ENCODE measurements at places on chromosomes 3 and 15. TPM values are rescaled to one million over a fixed set of nuclear protein-coding genes. Genes with fewer than 3 reads are reported as not detected.

DNA sequence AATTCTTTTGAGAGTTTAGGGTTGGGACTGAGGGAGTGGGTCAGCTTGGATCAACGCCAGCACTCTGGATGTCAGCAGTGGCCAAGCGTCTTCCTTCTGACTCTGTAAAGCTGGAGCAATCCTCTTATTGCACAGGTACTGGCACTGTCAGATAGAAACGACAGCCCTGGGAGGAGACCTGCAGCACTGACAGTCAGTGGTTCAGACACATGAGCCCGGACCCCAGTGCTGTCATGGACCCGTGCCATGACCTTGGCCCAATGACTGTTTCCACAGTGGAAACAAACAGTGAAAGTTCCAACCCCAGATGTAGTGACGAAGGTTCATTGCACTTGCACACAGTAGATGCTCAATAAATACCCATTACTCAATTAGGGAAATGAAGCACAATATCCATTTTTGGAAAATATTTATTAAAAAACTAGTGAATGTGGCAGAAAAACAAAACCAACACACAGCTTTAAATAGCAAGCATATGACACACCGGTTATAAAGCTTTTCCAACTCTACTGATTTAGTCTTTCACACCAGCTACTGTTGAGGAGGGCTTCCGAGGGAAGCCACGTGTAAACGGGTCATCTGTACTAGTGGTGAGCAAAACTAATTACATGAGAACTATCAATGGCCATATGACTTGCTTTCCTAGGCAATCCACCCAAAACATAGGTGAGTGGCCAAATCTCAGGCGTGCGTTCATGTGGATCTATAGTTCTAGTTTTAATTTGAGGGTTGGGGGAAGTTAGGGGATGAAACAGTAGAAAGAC, 22.1 kb downstream of the SIAH2 start:
- DNase-seq = no peak

DNA sequence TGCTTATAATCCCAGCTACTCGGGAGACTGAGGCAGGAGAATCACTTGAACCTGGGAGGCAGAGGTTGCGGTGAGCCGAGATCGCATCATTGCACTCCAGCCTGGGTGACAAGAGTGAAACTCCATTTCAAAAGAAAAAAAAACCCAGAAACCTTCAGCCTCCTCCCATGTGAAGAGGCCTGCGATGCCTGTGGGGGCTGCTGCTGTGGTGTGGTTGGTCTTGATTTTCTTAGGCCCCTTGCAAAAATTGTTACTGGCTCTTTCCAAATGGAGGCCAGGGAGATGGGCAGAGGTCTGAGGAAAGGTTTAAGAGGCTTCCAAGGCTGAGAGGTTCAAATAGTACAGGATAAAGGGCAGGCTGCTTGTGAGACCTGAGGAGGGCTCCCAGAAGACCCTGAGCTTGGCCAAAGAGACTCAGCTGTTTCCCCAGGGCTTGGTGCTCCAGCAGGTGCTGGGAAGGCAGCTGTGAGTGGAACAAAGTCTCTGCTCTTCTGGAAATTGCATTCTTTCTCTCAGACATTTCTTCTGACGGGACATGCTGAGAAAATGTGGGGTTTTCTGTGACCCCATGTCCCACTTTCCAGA, 18.4 kb downstream of the GCSAM start:
- DNase-seq = no peak

DNA sequence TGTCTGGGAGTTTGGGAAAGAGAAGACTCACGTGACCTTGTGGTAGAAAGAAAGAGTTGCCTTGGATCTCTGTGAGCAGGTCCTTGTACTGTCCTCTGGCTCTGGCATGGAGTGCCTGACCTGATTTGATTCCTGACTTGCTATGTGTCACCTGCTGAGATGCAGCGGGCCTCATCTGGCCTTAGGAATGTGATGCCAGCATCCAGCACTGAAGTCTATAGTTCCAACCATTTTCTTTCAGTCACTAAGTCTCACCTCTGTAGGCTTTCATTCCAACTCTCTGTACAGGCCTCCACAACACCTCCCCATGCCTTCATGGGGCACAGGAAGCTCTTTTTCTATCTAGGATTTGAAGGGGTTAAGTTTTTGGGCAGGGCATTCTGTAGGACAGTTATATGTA, 12.1 kb upstream of the OXSR1 start:
- no peak for DNase-seq

DNA sequence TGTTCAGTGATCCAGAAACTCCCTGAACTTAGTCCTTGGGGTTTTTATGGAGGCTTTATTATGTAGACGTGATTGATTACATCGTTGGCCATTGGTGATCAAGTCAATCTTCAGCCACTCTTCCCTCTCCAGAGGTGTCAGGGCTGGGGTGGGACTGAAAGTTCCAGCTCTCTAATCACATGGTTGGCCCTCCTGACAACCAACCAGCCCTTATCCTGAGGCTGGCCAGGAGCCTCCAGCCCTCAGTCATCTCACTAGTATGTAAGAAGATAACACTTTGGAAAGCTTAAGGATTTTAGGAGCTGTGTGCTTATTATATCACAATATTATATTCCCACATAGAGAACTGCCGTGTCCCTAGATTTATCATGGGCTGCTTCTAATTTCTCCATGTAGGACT, 142.3 kb downstream of the VPS8 start:
- DNase-seq = no peak

GRCh38 chr15:76936671-76937070, 5.1 kb downstream of the RCN2 start:
- no peak for DNase-seq

- DNase-seq = no peak
Observed at GRCh38 chr15:99021027-99021627, 13.5 kb upstream of the PGPEP1L start.

DNA sequence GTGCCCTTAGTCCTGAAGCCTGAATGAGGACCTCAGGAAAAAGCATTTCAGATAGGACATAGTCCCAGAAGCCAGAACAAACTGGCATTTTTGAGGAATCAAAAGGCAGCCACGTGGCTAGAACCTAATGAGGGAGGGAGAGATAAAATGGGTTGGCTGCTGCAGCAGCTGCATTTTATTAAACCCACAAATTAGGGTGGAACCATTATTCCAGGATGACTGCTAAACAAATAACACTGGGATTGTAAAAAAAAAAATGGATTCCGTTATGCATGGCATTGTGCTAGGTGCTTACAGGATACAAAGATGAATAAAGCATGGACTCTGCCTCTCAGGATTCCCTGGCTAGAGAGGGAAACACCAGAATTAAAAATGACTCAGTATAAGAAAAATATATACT, 141.5 kb downstream of the SATB1 start:
- DNase-seq = no peak

- DNase-seq = no peak
Observed at GRCh38 chr3:22451501-22451900, 700.5 kb upstream of the ZNF385D start.

- no peak for DNase-seq
Observed at GRCh38 chr15:73361337-73361736, 7.4 kb downstream of the HCN4 start.

GRCh38 chr3:185880600-185880999, 55.8 kb upstream of the IGF2BP2 start:
- DNase-seq = no peak

- DNase-seq = no peak
Observed at GRCh38 chr15:51108933-51109550, 14.3 kb upstream of the TNFAIP8L3 start.

DNA sequence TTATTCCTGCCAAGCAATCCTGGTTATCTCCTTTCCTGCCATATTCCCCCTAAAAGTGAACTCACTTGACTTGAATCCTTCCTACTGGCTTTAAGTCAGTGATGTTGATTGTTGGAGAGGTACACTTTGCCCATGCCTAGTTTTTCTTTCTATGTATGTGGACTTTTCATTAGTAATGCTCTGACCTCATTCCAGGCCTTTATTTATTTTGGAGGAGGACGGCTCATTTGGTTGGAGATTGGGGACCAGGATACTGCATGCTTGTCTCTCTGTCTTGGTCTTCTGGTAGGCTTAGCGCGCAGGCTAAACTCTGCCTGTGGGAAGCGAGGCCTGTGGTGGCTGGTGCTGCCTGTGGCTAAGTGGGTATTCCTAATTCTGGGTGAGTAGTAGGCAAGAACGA, 29.1 kb upstream of the MTMR10 start:
- DNase-seq = no peak

DNA sequence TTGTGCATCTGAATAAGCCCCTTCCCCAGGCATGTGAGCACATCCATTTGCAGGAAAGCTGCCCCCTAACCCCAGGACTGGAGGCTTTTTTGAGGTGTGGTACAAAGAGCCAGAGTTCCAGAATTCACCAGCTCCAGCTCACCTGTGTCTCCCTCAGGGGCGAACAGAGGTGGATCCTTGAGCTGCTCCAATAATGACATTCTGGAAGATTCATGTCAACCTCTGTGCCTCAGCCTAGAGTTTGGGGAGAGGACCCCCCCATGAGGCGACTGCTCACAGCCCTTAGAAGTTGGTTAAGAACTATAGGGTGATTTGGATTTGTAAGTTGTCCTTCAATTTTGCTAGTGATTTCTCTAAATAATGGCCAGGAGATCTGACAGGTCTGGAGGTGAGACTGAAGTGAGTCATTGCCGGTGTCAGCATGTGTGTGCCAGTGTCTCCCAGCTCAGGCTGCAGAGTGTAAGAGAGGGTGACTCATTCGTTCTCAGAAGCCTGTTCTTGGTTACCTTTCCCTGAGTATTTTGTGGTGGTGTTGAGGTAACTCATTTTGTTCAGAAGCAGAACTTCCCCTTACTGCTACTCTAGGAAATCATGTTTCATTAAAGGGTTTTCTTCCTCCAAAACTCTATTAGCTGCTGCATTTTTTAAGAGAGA, 136.9 kb upstream of the TOPAZ1 start:
- DNase-seq = no peak

DNA sequence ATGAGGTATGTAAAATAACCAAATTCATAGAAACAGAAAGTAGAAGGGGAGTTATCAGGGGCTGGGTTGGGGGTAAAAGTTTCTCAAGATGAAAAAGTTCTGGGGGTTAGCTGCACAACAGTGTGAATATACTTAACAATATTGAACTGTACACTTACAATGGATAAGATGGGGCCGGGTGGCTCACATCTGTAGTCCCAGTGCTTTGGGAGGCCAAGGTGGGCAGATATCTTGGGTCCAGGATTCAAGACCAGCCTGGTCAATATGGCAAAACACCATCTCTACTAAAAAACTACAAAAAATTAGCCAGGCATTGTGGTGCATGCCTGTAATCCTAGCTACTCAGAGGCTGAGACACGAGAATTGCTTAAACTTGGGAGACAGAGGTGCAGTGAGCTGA, 274.3 kb downstream of the TJP1 start:
- DNase-seq = no peak

DNA sequence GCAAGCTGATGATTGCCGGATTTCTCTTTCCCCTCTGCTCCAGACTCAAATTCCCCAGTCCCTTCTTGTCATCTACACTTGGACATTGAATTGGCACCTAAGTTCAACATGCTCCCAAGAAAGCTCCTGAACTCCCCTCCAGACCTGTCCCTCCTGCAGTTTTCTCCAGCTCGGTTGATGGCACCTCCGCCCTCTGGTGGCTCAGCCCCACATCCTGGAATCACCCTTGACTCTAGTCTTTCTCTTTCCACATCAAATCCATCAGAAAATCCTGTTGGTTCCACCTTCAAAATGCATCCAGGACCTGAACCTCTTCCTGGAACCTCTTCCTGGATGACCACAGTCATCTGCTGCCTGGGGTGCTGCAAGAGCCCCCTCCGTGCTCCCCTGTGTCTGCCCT, 60.1 kb downstream of the RASGRF1 start:
- DNase-seq = peak; percentile 6

DNA sequence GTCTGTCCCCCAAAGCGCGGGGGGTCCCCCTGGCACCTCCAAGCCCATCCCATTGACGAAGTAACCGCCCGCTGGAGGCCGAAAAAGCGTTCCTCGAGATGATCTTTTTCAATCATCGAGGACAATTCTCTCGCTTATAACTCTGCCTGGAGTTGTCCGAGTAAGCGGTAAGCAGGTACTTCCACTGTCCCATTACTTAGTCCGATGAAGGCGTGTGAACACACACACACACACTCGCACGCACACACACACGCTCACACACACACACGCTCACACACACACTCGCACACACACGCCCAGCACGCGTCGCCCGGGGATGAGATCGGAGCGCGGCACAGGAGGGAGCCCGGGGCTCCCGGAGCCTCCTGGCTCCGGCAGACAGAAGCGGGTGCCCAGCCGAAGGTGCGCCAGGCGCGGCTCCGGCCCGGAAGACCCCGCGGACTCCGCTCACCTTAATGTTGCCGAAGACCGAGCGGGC, 430 bp downstream of the SLCO2A1 start:
- no peak for DNase-seq

DNA sequence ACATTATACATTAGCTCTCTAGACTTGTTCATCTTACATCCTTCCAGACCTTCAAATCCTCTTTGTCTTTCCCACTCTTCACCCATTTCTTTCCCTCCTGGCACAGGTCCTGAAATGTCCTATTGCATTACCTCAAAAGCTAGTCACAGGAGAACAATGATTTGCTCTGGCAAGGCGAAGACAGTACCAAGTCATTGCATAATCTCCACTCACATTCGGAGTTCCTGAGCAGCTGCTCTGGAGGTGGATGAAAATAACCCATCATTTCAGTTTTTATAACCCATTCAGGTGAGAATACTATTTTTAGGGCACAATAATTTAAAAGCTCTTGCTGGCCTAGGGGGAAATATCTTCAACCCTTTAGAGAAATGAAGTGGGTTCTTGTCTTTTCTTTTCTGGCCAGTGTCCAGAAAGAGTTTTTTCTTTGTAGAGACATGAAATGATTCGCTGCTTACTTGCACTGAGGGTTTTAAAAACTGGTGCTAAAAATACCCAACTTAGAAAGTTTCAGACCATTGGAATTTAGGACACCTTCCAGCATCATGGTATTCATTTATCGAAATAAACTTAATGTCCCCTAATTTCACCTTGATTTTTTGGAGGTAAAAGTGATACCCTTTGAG, 23.4 kb upstream of the DYNC1LI1 start:
- DNase-seq = no peak

GRCh38 chr3:103218793-103219192, 784.0 kb downstream of the ZPLD1 start:
- DNase-seq = no peak

DNA sequence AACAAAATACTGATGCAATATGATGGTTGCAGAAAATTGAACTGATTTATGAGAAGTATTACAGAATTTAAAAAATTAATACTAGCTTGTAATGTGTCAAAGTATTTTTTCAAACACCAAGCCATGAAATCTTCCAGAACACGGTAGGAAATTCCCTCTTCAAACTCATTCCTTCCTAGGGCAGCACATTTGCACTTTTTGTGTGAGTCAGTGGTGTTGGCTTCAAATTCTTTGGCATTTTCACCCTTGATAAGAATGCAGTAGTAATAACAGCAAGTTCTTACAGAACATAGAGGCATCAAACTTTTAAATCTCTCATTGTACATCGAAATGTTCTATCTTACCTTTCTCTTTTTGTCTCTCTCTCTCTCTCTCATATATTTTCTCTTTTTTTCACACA, 191.8 kb downstream of the CGGBP1 start:
- DNase-seq = no peak

Gene RGMA
- 0.04 TPM for total RNA-seq

Gene GCSAM
- 0.04 TPM for total RNA-seq

Gene TMEM212
- not detected for total RNA-seq

Gene SNUPN
- 36.6 TPM for total RNA-seq

Gene C15orf40
- 22.9 TPM for total RNA-seq

Gene BRPF1
- 40.6 TPM for total RNA-seq

Gene SLC12A8
- not detected for total RNA-seq

Gene GNAT1
- not detected for total RNA-seq

Gene CPEB1
- total RNA-seq = 13.7 TPM
